ENCODE measurements at places on chromosomes 13 and 19.
A peak's percentile ranks its signal among the peaks of the same experiment; 100 is the strongest.

DNA sequence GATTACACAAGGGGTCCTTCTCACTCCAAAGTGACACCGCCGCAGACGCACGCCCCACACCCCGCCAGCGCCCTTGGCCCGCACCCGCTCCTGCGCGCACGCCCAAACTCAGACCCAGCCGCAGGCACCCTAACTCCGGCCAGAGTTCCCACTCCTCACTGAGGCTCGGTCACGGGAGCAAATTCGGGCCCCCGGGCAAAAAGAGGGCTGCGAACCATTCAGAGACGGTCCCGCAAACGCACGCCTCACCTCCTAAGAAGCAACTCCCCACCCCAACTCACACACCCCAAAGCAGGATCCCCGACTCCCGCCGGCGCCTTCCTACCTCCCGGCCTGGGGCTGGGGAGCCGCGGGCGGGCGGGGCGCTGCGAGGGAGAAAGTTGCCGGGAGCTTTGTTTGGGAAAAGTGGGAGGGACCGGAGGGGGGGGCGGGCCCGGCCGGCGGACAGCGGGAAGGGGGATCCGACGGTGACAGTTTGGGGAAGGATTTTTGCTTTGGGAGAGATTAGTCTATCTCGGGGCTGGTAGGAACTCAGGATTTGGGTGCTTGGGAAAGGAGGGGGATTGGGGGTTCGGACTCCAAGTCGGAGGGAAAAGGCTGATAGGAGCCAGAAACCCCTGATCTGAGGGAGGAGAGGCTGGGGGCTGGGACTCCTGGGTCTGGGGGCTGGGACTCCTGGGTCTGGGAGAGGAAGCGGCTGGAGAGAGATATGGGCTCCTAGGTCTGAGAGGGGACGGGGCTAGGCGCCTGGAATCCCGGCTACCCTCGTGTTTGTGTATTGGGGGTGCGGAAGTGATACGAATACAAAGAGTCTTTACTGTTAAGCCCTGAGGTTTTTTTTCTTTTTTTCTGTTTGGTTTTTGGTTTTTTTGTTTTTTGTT is at the start of gene TEAD2:
TEAD2 (minus strand) TSS at position 369 of the 881 bp plus-strand sequence. CDS start 2,341 bp downstream, outside the sequence.
- H3K4me3 ChIP-seq, result peak within 1 kb of the TSS; percentile 44
- DNase-seq, result peak; percentile 73
- no peaks in the 10 kb centered on the region for H3K36me3 ChIP-seq
- H3K27ac ChIP-seq, result no peak within 1 kb of the TSS
- no peaks in the 10 kb centered on the region for H3K27me3 ChIP-seq

DNA sequence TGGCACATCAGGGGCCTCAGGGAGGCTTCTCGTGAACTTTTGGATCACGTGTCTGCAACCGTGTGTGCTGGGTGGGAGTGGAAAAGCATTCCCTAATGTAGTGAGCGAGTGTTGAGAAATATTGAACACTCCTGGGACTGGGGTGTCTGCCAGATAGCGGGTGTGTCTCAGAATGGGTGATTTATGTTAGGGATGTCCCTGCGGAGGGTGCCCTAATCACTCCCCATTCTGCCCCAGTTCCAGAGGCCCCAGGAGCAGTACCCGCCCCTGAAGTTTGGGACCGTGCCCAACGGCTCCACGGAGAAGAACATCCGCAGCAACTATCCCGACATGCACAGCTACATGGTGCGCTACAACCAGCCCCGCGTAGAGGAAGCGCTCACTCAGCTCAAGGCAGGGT is 24.2 kb upstream of the GRWD1 start:
- no peak overlapping the region for H3K4me3 ChIP-seq
- no peaks in the 10 kb centered on the region for H3K27me3 ChIP-seq
- H3K27ac ChIP-seq, result no peak overlapping the region
- peaks cover 5% of the 10 kb centered on the region for H3K4me1 ChIP-seq

DNA sequence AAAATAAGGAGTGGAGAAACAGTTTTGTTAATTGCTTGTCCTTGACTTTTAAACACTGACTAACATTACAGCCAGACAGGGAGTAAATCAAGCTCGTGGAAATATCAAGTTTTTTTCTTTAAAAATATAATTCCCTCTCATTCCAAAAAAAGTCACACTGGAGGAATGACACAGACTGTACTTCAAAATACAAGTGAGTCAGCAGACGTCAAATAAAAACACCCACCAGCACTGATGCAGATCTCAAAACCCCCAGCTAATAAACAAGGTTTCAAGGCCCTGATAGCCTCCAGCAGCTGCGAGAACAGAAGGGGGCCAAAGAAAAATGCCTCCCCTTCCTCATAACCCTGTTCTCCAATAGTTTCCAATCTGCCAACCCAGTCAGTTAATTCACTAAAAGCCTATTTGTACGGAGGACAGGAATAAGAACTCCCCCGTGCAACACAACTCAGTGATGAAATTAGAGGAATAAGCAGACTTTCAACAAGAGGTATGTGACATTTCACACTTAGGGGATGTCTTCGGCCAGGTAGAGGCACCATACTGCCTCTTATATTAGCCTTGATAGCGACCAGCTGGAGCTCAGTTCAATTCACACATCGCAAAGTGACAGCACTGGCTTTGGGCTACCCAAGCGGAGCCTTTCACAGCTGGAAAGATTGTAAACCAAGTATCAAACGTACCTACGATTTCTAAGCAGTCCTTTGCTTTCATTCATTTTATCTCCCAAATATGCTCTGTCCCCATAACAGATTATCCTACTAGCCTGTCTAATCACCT is 561.0 kb upstream of the KLF12 start:
- H3K36me3 ChIP-seq, result no peaks in the 10 kb centered on the region
- no peaks in the 10 kb centered on the region for H3K4me1 ChIP-seq
- H3K27me3 ChIP-seq, result no peaks in the 10 kb centered on the region
- no peak for DNase-seq
- H3K4me3 ChIP-seq, result no peak overlapping the region

- H3K4me3 ChIP-seq, result no peak overlapping the region
- H3K4me1 ChIP-seq, result no peaks in the 10 kb centered on the region
- H3K27ac ChIP-seq, result no peak overlapping the region
- DNase-seq, result no peak
- no peaks in the 10 kb centered on the region for H3K27me3 ChIP-seq
Measured at GRCh38 chr13:110272227-110272626, 34.7 kb downstream of the COL4A1 start.

- no peak for DNase-seq
- no peaks in the 10 kb centered on the region for H3K27me3 ChIP-seq
- no peaks in the 10 kb centered on the region for H3K4me1 ChIP-seq
- H3K36me3 ChIP-seq, result no peaks in the 10 kb centered on the region
- H3K27ac ChIP-seq, result no peak overlapping the region
- H3K4me3 ChIP-seq, result no peak overlapping the region
Measured at GRCh38 chr13:31174018-31174417, 12.3 kb upstream of the HSPH1 start.

- DNase-seq, result peak; percentile 55
- H3K4me1 ChIP-seq, result peaks cover 43% of the 10 kb centered on the region
- peaks cover 7% of the 10 kb centered on the region for H3K27me3 ChIP-seq
- no peaks in the 10 kb centered on the region for H3K36me3 ChIP-seq
- no peak overlapping the region for H3K27ac ChIP-seq
- peak overlapping the region; percentile 83 for H3K4me3 ChIP-seq
Measured at GRCh38 chr13:48976576-48977285, 1.0 kb downstream of the FNDC3A start.

DNA sequence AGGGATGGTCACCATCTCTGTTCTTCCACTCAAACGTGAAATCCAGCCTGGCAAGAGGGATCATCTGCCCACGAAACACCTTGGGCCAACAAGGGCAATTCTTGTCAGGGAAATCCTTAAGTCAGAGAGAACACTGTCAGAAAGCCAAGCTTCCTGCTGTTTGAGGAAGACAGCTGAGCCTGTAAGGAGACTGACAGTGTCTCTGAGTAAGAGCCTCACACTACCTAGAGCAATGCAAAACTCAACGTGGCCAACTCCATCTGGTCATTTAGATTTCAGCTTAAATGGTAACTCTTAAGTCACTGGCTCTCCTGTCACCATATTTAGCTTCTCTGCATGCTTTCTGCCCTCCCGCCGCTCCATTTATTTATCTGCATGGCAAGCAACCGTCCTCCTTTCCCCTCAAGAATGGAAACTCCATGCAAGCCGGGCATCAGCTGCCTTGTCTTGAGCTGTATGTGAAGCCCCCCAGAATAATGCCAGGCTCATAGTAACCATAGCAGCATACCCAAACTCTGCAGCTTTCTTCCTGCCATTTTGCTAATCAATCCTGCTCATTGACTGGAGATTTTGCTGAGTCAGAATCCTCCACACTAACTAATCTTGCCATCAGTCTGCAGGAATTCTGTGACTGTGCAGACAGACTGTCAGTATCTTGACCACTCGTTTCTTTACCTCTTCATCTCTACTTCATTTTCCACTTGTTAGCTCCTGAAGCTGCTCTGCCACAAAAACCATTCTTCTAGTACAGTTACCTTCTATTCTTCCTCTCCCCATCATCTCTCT is 159.8 kb downstream of the IRS2 start:
- no peak overlapping the region for H3K27ac ChIP-seq
- H3K36me3 ChIP-seq, result no peaks in the 10 kb centered on the region
- no peak overlapping the region for H3K4me3 ChIP-seq
- no peaks in the 10 kb centered on the region for H3K27me3 ChIP-seq
- H3K4me1 ChIP-seq, result no peaks in the 10 kb centered on the region

DNA sequence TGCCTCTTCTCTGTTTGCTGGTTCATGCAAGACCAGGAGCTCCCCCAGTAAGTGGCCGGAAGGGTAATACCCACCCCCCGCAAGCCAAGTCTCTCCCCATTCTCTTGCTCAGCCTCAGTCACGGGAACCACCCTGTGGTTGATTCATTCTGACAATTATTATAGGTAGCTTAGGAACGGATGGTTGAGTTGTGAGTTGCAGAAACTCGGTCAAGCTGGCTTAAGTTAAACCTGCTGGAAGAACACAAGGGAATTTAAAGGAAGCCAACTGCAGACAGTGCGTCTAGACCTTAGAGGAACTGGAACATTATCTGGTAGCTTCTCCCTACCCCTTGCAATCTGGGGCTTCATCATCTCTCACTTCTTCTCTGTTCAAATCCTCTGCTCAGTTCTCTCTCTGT is 8.9 kb downstream of the FPR1 start:
- peaks cover 14% of the 10 kb centered on the region for H3K4me1 ChIP-seq
- no peaks in the 10 kb centered on the region for H3K27me3 ChIP-seq
- H3K27ac ChIP-seq, result no peak overlapping the region
- H3K4me3 ChIP-seq, result no peak overlapping the region
- no peaks in the 10 kb centered on the region for H3K36me3 ChIP-seq

- H3K27me3 ChIP-seq, result no peaks in the 10 kb centered on the region
- H3K4me1 ChIP-seq, result peaks cover 10% of the 10 kb centered on the region
- H3K36me3 ChIP-seq, result no peaks in the 10 kb centered on the region
- DNase-seq, result peak; percentile 99
Measured at GRCh38 chr19:17539238-17540117, 16.0 kb upstream of the COLGALT1 start.

DNA sequence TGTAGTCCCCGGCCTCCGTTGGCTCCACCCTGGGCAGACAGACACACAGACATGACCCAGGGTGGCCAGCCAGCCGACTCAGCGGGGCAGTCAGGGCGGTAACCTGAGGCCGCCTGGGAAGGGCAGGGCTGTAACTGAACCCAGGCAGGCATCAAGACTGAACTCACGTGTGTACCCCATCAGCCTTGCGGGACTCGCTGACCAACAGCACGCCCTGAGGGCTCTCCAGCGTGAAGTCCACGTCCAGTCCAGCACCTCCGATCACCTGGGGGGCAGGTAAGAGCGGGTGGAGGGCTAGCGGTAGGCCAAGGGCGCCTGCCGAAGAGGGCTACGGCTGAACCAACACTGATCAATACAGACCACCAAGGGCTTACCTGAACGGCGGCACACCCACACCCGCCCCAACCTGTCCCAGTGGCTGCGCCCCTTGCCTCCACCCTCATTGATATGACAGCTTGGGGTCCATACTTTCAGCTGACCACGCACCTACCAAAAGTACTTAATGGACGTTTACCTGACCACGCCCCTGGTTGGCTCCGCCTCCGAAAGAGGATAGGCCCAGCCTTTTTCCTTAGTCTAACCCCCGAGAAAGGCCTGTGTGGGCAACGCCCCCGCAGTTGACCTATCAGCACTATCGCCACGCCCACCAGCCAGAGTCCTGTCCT is 791 bp downstream of the TMED1 start:
- H3K36me3 ChIP-seq, result no peaks in the 10 kb centered on the region
- peak overlapping the region; percentile 27 for H3K4me3 ChIP-seq
- no peaks in the 10 kb centered on the region for H3K27me3 ChIP-seq
- no peak for DNase-seq
- no peak overlapping the region for H3K27ac ChIP-seq

DNA sequence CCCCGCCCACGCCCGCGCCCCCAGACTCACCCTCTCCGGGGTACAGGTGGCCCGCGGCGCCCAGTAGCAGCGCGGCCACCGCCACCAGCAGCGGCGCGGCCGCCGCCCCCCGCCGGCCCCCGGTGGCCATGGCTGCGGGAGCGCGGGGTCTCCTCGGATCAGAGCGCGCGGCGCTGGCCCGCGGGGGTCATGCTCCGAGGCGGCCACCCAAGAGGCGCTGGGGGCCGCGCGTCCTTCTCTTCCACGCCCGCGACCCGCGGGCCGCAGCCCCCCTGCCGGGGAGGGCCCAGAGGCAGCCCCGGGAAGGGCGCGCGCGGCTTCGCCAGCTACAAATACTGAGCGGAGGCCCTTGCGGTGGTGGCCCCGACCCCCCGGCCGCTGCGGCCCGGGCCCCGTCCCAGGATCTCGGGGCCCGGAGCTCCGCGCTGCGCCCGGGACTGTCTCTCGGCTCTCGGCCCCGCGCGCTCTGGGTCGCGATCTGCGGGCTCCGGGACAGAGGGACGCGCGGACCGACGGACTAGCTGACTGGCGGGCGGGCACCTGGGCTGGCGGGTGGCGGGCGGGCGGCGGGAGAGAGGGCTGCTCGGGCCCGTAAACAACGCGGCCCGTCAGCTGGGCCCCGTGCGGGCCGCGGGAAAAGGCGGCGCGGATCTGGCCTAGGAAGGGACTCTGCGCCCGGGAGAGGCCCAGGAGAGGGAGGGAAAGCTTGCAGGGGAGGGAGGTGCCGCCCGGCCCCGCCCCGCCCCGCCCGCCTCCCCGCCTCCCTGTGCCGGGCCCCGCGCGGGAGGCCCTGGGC is at the start of gene INSR:
INSR (minus strand) TSS at position 653 of the 796 bp plus-strand sequence; CDS start at position 130, 523 bp downstream.
- H3K4me1 ChIP-seq, result peaks cover 33% of the 10 kb centered on the region
- no peak for DNase-seq
- H3K27me3 ChIP-seq, result peaks cover 3% of the 10 kb centered on the region
- no peak within 1 kb of the TSS for H3K27ac ChIP-seq

GRCh38 chr13:41054212-41054877 is 7.0 kb upstream of the WBP4 start:
- peaks cover 22% of the 10 kb centered on the region for H3K4me1 ChIP-seq
- H3K36me3 ChIP-seq, result no peaks in the 10 kb centered on the region
- H3K27ac ChIP-seq, result no peak overlapping the region

DNA sequence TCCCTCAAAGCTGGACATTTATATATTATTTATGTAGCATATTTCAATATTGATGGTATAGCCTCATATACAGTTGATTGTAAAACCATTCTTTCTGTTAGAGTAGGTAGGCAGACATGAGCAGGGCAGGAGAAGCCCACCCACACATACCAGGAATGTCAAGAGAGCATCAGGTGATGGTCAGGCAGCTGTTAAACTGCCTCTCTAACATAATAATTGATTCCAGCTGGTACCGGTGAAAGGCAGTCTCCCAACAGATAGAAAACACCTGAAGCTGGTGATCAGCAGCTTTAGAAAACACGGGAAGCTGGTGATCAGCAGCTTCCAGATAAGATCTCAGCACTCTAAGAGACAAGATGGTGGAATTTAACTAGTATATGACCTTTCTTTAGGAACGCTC is 132.9 kb downstream of the SLITRK6 start:
- no peaks in the 10 kb centered on the region for H3K4me1 ChIP-seq
- H3K27ac ChIP-seq, result no peak overlapping the region
- no peak overlapping the region for H3K4me3 ChIP-seq
